GM23338 (cell line): ENCODE measurements at places on chromosomes 16 and 17. TPM values are rescaled to one million over a fixed set of nuclear protein-coding genes. Genes with fewer than 3 reads are reported as not detected.

The ZNF205 gene
- total RNA-seq, result 29.1 and 29.9 TPM in 2 replicates

The NSF gene
- total RNA-seq, result 23.8 and 26.5 TPM in 2 replicates

The KRT20 gene
- not detected in 2 replicates for total RNA-seq

The IGF2BP1 gene
- total RNA-seq, result 231 and 249 TPM in 2 replicates

The CTU2 gene
- total RNA-seq, result 15.4 and 22.3 TPM in 2 replicates

The RNF227 gene
- 0.66 and 1.4 TPM in 2 replicates for total RNA-seq

The OGFOD1 gene
- total RNA-seq, result 60.0 and 76.3 TPM in 2 replicates

The PMFBP1 gene
- total RNA-seq, result 1.3 and 2.6 TPM in 2 replicates

The B3GNT9 gene
- 6.8 and 7.0 TPM in 2 replicates for total RNA-seq

The GAST gene
- total RNA-seq, result not detected in 2 replicates

The LRRC37A gene
- total RNA-seq, result 4.2 and 4.7 TPM in 2 replicates

The HGS gene
- total RNA-seq, result 66.9 and 90.2 TPM in 2 replicates

The KRTAP4-9 gene
- not detected in 2 replicates for total RNA-seq

The NAGS gene
- total RNA-seq, result 7.2 and 7.7 TPM in 2 replicates

The EVPLL gene
- total RNA-seq, result 0.12 and 0.42 TPM in 2 replicates

The CCDC200 gene
- not detected in 2 replicates for total RNA-seq

The ADORA2B gene
- total RNA-seq, result 7.9 and 13.1 TPM in 2 replicates

The DYNLL2 gene
- 29.0 and 30.0 TPM in 2 replicates for total RNA-seq

The SULT1A1 gene
- total RNA-seq, result 1.7 and 3.5 TPM in 2 replicates

The KCNJ18 gene
- not detected in 2 replicates for total RNA-seq

The OR2C1 gene
- not detected in 2 replicates for total RNA-seq

The P2RX1 gene
- total RNA-seq, result 0.19 and 2.2 TPM in 2 replicates

The HS3ST2 gene
- total RNA-seq, result 2.3 and 3.2 TPM in 2 replicates

The ANKRD40 gene
- 35.5 and 42.1 TPM in 2 replicates for total RNA-seq

The TPSD1 gene
- 0.17 TPM in 1 of 2 replicates, not detected in the other for total RNA-seq
